ENCODE measurements at places on chromosomes 12 and 14. TPM values are rescaled to one million over a fixed set of nuclear protein-coding genes. Genes with fewer than 3 reads are reported as not detected.

GRCh38 chr12:57765003-57765697, 1.7 kb downstream of the CYP27B1 start:
- H3K27ac ChIP-seq = no peak overlapping the region
- peak overlapping the region; percentile 78 for H3K4me3 ChIP-seq
- peaks cover 18% of the 10 kb centered on the region for H3K36me3 ChIP-seq
- DNase-seq = peak; percentile 40

DNA sequence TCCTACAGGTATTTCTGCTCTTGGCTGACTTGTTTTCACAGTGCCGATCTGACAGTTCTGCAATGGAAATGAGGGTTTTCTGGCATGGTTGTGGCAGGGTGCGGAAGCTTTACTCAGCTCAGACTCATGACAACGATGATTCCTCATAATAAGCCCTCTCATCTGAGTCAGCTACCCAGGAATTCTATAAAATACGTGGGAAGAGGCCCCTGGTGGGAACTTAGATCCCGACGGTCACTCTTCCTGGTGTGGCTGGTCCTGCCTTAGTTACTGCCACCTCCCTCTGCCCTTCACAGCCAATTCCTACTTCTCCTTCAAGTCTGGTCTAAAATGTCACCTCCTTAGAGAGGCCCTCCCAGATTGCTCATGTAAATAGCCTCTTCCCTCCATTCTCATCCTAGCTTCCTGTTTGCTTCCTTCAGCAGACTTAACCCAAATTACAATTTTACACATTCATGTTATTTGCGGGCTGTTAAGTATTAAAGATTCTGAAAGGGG, 104.2 kb upstream of the MAP1LC3B2 start:
- no peak overlapping the region for H3K27ac ChIP-seq
- H3K36me3 ChIP-seq = no peaks in the 10 kb centered on the region
- H3K4me3 ChIP-seq = no peak overlapping the region
- H3K4me1 ChIP-seq = no peaks in the 10 kb centered on the region
- DNase-seq = no peak

DNA sequence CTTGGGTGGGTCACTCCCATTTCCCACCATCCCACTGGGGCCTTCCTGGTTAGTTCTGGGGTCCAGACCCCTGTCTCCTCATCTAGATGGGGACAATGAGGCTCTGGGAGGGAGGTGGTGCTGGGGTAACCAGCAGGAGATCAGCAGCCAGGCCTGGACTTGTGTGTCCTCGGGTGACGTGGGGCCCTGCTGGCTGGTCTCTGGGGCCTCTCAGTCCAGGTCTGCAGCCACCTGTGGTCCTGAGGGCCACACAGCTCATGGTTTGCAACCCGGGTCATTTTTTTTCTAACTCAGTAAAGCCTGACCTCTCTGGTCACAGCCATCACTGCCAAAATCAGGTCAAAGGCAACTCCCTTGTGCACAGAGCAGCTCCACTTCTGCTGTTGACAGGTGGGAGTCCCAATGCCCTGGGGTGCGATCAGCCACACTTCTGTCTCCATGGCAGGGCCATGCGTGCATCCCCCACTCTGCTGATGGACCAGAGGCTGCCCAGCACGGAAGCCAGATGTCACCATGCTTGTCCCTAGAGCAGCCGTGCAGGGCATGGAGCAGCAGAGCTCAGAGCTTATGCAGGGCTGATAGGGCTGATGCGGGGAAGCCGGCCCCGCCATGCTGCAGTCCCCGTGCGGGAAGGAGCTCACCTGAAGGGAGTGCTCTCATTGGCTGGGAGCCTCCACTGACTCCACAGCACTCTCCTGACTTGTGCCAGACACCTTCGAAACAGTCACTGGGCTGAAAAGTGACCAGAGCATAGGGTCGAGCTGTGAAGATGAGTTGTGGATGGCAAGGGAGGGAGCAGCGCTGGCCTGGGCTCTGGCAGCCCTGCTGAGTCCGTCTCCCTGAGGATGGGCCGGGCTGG, 250.9 kb downstream of the ADGRD1 start:
- DNase-seq = no peak
- peaks cover 4% of the 10 kb centered on the region for H3K27me3 ChIP-seq
- H3K4me3 ChIP-seq = no peak overlapping the region
- H3K36me3 ChIP-seq = no peaks in the 10 kb centered on the region

DNA sequence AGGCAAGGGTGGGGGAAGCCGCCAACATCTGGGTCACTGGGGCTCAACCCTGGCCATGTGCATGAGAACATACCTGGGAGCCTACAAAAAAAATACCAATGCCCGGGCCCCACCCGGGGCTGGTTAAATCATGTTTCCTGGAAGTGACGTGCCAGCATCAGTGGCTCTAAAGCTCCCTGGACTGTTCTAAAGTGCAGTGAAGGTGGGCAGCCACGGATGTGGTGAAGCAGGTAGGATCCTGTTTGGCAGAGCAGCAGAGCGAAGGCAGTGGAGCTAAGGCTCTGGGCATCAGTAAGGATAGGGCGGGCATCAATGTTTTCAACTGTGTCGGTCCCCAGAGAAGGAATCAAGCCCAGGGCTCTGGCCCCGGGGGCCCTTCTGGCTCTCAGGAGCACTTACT, 525 bp upstream of the GPR68 start:
- no peak overlapping the region for H3K4me3 ChIP-seq
- no peak overlapping the region for H3K27ac ChIP-seq
- DNase-seq = no peak
- H3K27me3 ChIP-seq = peaks cover 16% of the 10 kb centered on the region
- peaks cover 6% of the 10 kb centered on the region for H3K4me1 ChIP-seq
- no peaks in the 10 kb centered on the region for H3K36me3 ChIP-seq

DNA sequence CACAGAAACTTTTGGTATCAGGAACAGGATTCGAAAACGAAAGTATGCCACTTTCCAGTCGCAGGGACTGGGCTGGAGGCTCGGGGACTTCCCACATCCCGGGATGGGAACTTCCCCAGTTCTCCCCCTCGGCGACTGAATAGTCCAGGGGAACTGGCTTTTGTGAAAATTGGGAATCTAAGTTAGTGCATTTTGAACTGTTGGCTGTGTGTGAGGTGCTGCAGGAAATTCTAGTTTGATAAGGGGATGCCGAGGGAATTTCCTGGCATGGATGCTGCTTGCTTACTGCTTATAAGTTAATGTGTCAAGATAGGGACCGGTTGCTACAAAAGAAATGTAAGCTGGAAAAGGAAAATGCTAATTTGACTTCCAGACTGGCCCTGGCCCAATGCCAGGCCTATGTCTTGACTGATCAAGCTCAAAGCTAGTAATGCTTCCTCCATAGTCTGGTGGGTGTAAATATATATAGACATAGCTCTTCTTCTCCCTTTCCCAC, 73.4 kb upstream of the EIF5 start:
- H3K4me1 ChIP-seq = peaks cover 36% of the 10 kb centered on the region
- DNase-seq = no peak
- H3K27me3 ChIP-seq = no peaks in the 10 kb centered on the region
- H3K27ac ChIP-seq = peak overlapping the region; percentile 40

DNA sequence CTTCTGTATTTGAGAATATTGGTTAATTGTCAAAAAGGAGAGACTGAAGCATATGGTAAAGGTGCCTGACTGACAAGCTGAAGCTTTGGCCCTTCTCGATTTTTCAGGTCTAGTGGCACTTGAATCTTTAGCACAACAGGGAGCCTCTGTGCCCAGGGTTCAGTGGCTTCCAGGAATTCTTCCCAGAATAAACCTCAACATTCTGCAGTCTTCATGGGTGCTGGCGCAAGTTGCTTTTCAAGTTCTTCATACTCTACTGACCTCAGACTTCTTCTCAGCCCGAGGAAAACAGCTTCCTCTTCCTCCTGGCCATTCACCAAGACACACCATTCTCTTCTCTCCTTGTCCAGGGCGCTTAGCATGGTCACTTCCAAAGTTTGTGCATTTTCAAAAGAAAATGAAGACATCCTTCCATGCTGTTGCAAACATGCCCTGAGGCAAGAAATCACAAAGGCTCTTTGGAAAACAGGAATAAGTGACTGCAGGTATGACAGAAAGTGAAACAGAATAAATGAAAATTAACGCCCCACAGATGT, 89.9 kb downstream of the MGST1 start:
- H3K36me3 ChIP-seq = no peaks in the 10 kb centered on the region
- no peaks in the 10 kb centered on the region for H3K4me1 ChIP-seq
- H3K4me3 ChIP-seq = no peak overlapping the region
- no peak overlapping the region for H3K27ac ChIP-seq
- no peak for DNase-seq

- H3K4me1 ChIP-seq = no peaks in the 10 kb centered on the region
- no peaks in the 10 kb centered on the region for H3K36me3 ChIP-seq
- H3K27me3 ChIP-seq = no peaks in the 10 kb centered on the region
- no peak for DNase-seq
- H3K27ac ChIP-seq = no peak overlapping the region
These were observed 64.5 kb downstream of the TSPAN9 start for GRCh38 chr12:3141339-3142321.

- H3K27ac ChIP-seq = no peak overlapping the region
- H3K4me3 ChIP-seq = no peak overlapping the region
- no peaks in the 10 kb centered on the region for H3K36me3 ChIP-seq
- no peak for DNase-seq
- no peaks in the 10 kb centered on the region for H3K27me3 ChIP-seq
These were observed 50.1 kb downstream of the PHLDA1 start for GRCh38 chr12:75981247-75982168.

- H3K27me3 ChIP-seq = no peaks in the 10 kb centered on the region
- no peaks in the 10 kb centered on the region for H3K36me3 ChIP-seq
- DNase-seq = peak; percentile 95
- H3K4me3 ChIP-seq = no peak overlapping the region
- peaks cover 87% of the 10 kb centered on the region for H3K4me1 ChIP-seq
These were observed 16.6 kb upstream of the EEA1 start for GRCh38 chr12:92945659-92946220.

DNA sequence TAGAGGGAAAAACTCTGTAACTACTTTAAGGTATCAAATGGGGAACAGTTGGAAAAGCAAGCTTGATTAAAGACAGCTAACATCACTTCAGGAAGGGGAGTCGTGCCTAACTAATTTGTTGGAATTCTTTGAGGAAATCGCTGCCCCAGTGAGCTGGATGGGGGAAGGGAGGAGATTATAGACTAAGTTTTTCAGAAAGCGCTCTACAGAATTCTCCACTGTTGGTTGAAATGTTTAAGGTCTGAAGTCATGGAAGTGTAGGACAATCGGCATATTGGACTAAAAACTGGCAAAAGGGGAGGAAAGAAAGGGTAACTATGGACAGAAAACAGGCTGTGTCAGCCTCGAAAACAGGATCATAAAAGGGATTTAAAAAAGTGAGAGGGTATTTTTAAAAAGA, 229.9 kb upstream of the HMGA2 start:
- H3K27me3 ChIP-seq = no peaks in the 10 kb centered on the region
- H3K36me3 ChIP-seq = no peaks in the 10 kb centered on the region
- H3K4me3 ChIP-seq = no peak overlapping the region
- H3K4me1 ChIP-seq = no peaks in the 10 kb centered on the region
- H3K27ac ChIP-seq = no peak overlapping the region

DNA sequence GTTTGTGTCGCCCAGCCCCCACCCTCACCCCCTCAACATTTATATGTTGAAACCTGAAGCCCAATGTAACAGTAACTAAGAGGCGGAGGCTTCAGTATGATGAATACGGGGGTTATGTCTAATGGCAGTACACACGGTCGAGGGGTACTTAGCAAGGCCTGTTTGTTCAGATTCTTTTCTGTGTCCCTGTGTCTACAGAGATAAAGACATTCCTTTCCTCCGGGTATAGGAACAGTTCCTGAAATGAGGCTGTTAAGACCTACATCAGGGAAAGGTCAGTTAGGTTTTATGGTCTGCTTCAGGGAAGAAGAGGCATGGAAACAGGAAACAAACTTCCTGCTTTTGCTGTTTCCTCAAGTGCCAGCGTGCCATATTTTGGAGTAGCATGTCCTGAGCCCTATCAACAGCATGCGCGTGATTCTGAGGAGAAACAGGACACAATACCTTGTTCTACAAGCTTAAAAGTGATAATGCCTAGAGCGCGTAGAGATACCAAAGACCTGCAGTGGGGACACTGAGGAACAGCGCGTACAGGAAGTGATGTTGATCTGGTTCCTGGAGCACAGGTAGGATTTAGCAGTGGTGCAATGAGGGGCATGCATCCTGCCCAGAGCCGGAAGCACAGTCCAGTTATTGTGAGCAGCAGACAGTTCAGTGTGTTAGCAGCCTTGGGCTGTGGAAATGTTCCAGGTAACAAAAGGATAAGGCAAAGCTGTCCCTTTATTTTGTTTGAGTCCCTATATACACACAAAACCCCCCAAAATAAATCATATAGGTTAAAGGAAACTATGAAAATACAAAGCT, 47.2 kb downstream of the FGD4 start:
- H3K36me3 ChIP-seq = no peaks in the 10 kb centered on the region
- peak overlapping the region; percentile 21 for H3K27ac ChIP-seq
- peaks cover 34% of the 10 kb centered on the region for H3K4me1 ChIP-seq
- H3K4me3 ChIP-seq = no peak overlapping the region
- DNase-seq = peak; percentile 43

DNA sequence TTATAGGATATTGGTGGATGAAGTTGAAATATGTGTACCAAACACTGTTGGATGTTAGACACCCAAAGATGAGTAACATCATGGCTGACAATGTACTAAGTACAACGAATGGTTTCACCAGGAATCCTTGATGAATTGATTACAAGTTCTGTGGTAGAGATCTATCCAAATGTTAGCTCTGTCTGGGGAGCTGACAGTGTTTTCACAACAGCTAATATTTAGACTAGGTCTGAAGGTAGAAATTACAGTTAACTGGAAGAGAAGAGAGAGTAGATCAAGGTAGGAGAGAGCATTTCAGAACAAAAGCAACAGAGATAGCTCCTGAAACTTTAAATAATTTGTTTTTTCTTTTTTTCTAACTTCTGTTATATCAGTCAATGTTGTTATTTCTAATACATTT, 44.9 kb downstream of the DERA start:
- H3K27me3 ChIP-seq = no peaks in the 10 kb centered on the region
- H3K27ac ChIP-seq = no peak overlapping the region
- no peak for DNase-seq
- no peak overlapping the region for H3K4me3 ChIP-seq

DNA sequence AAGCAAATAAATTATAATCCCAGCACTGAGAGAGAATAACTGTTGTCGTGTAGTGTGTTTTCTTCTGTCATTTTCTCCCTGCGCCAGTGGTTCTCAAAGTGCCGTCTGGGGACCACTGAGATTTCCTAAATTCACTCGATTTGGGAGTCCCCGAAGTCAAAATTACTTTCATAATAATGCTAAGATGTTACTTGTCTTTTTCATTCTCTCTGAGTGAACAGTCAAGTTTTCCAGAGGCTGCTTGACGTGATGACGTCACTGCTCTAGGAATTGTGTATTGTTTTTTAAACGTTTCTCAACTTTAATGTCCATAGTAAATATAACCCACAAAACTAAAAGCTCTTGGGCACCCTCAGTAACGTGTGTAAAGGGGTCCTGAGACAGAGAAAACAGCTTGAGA, 796 bp upstream of the POP5 start:
- H3K4me3 ChIP-seq = peak overlapping the region; percentile 63
- H3K27ac ChIP-seq = no peak overlapping the region
- no peak for DNase-seq
- H3K36me3 ChIP-seq = peaks cover 16% of the 10 kb centered on the region
- H3K27me3 ChIP-seq = peaks cover 2% of the 10 kb centered on the region

TMPRSS12 gene
- total RNA-seq = not detected

KRT74 gene
- not detected for total RNA-seq

NAV3 gene
- 0.51 TPM for total RNA-seq

CIROP gene
- total RNA-seq = not detected

RND1 gene
- total RNA-seq = 2.2 TPM

PSMD9 gene
- 61.1 TPM for total RNA-seq

Measured in HepG2 (cell line).